ENCODE measurements at places on chromosomes 4 and X. TPM values are rescaled to one million over a fixed set of nuclear protein-coding genes. Genes with fewer than 3 reads are reported as not detected.

The ARHGEF6 gene
- total RNA-seq = 38.0 TPM

The CLCN3 gene
- 28.1 TPM for total RNA-seq

The EFHC2 gene
- not detected for total RNA-seq

The PNMA6F gene
- total RNA-seq = not detected

DNA sequence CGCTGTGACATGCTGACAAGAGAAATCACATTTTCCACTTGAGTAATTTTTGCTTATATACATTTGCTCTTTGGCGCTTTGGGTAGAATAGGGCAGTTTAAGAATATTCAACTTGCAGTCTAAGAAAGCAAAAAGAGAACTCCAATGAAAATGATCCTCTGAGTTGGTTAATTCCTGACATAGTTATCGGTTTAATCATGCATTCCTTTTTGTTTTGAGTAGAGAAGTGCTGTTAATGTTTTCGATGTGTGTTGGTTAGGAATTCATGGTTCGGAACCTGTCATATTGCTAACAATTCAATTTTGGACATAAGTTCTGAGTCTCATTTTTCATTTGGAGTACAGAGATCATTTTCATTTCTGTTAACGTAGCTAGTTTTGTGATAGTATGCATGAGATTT lies 700.6 kb upstream of the PITX2 start:
- no peak overlapping the region for H3K4me3 ChIP-seq
- no peaks in the 10 kb centered on the region for H3K36me3 ChIP-seq
- H3K27ac ChIP-seq = no peak overlapping the region
- no peaks in the 10 kb centered on the region for H3K27me3 ChIP-seq
- H3K4me1 ChIP-seq = no peaks in the 10 kb centered on the region

GRCh38 chrX:68665502-68665901 lies 18.0 kb downstream of the STARD8 start:
- no peaks in the 10 kb centered on the region for H3K4me1 ChIP-seq
- H3K27ac ChIP-seq = no peak overlapping the region
- DNase-seq = no peak

DNA sequence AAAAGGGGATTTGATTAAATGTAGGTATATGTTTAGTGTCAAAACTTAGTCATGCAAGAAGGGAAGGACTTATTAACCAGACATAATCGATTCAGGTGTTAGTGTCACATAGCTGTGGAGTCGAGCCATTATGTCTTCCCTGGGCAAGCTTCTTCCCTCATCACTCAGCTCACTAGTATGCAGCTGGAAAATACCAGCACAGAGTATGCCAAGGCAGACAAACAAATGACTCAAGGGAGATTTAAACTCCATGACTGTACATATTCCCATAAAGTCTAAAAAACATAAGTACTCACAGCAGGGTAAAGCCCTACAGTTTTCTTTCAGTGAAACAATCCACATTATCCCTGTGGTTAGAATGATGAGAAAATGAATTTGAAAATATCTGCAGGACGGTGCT lies 304.5 kb downstream of the CBLL2 start:
- no peaks in the 10 kb centered on the region for H3K36me3 ChIP-seq
- no peak overlapping the region for H3K27ac ChIP-seq
- H3K4me3 ChIP-seq = no peak overlapping the region
- no peak for DNase-seq
- no peaks in the 10 kb centered on the region for H3K4me1 ChIP-seq

GRCh38 chrX:112734290-112734689 lies 54.6 kb upstream of the LHFPL1 start:
- DNase-seq = no peak
- H3K27me3 ChIP-seq = peaks cover 17% of the 10 kb centered on the region
- no peaks in the 10 kb centered on the region for H3K36me3 ChIP-seq
- H3K4me1 ChIP-seq = peaks cover 3% of the 10 kb centered on the region
- H3K4me3 ChIP-seq = no peak overlapping the region
- no peak overlapping the region for H3K27ac ChIP-seq

DNA sequence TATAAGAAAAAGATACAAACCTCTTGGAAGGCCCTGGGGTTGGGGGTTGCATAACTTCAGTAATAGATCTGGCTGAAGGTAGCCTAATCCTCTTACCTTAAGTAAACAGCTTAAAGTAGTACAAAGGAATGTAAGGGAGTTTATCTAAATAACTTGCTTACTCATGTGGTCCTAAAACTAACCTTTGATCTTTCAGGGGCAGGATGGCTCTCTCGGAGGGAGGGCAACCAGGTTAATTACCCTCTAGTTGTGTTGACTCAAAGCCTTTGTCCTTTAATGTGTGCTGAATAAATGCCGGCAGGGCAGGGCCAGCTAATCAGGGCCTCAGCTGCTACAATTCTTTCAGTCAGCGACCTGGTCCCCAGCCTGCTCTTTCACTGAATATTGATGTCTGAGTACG lies 822.0 kb upstream of the SLIT2 start:
- no peaks in the 10 kb centered on the region for H3K27me3 ChIP-seq
- H3K4me1 ChIP-seq = no peaks in the 10 kb centered on the region
- no peaks in the 10 kb centered on the region for H3K36me3 ChIP-seq
- no peak overlapping the region for H3K4me3 ChIP-seq
- H3K27ac ChIP-seq = no peak overlapping the region

GRCh38 chr4:113541933-113542332 lies 219.6 kb downstream of the CAMK2D start:
- no peak for DNase-seq
- no peak overlapping the region for H3K4me3 ChIP-seq
- H3K27me3 ChIP-seq = no peaks in the 10 kb centered on the region

DNA sequence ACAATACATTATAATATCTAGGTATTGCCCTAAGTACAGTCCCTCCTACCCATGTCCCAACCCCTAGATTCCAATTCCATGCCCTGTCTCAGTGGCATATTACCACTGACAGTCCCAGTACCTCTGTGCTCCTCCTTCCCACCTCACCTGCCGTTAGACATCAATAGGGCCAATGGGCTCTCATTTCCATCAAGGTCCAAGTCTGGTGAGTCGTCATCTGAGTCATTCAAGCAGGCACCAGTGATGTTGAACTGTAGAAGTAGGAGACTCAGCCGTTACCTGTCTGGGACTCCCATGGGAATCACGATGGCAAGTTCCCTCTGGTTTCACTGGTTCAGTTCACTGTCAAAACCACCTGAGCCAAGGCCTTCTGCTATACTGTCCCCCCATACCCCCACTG lies 51.7 kb downstream of the PHF8 start:
- peak overlapping the region; percentile 32 for H3K27ac ChIP-seq
- H3K4me1 ChIP-seq = peaks cover 2% of the 10 kb centered on the region
- no peaks in the 10 kb centered on the region for H3K27me3 ChIP-seq
- no peak for DNase-seq
- no peak overlapping the region for H3K4me3 ChIP-seq
- peaks cover 43% of the 10 kb centered on the region for H3K36me3 ChIP-seq

DNA sequence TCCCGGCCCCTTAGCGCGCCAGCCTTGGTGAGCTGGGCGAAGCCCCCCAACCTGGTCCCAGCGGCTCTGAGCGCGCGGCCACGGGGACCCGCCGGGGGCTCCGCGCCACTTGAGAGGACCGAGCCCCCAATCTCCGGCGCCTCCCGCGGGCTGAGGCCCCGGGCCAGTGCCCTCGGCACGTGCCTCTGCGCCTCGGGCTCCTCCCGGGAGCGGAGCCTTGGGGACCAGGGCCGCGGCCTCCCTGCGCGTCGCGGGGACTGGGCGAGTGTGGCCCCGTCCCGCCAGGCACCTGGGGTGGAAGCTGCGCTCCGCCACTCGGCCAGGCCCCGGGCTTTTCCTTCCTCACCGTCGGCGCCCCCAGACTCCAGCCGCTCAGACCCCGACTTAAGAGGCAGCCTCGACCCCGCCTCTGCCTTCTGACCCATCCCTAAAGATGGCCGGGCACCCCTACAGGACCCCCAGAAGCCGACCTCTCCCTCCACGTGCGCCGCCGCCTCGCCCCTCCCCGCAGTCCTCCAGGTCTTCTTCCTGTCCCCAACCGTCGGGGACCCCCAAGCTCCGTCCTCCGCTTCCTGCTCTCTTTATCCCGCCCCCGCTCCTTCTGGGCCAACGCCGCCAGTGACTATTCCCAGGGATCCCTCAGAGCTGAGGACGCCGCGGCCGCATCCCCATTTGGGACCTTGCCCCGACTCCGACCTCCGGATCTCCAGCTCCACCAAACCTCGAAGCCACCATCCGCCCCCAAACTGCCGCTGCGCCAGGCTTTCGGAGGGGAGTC lies 752 bp downstream of the ERAS start:
- DNase-seq = no peak
- H3K4me3 ChIP-seq = no peak overlapping the region
- H3K4me1 ChIP-seq = no peaks in the 10 kb centered on the region
- peak overlapping the region; percentile 58 for H3K27ac ChIP-seq
- H3K36me3 ChIP-seq = peaks cover 4% of the 10 kb centered on the region

GRCh38 chrX:18719852-18720251 lies 12.4 kb downstream of the PPEF1 start:
- no peaks in the 10 kb centered on the region for H3K36me3 ChIP-seq
- H3K4me3 ChIP-seq = no peak overlapping the region
- no peak for DNase-seq
- no peaks in the 10 kb centered on the region for H3K27me3 ChIP-seq
- no peak overlapping the region for H3K27ac ChIP-seq

GRCh38 chrX:31355206-31355955 lies 283.5 kb upstream of the FTHL17 start:
- no peak for DNase-seq
- no peaks in the 10 kb centered on the region for H3K27me3 ChIP-seq
- no peak overlapping the region for H3K27ac ChIP-seq

GRCh38 chr4:6942238-6942800 lies 32.7 kb downstream of the TBC1D14 start:
- H3K27me3 ChIP-seq = no peaks in the 10 kb centered on the region
- peaks cover 5% of the 10 kb centered on the region for H3K36me3 ChIP-seq
- H3K27ac ChIP-seq = peak overlapping the region; percentile 87
- DNase-seq = peak; percentile 83

DNA sequence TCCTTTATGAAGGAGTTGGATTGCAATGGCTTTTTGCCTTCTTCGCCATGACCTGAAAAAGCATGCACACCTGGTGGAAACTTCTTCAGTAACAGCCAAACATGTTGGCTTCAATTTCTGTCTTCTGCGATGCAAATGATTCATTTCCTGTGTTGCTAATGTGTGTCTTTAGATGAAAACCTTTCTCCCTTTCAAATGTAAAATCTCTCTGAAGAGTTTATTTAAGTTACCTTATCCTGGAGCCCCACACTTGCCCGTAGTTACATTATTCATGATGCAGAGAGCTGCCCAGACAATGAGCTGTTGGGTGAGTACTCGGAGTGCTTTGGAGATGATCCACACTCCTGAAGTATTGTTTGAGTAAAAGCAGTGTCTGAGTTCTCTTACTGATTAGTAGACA lies 1100.9 kb downstream of the RPA4 start:
- H3K27ac ChIP-seq = no peak overlapping the region
- no peak overlapping the region for H3K4me3 ChIP-seq
- H3K4me1 ChIP-seq = no peaks in the 10 kb centered on the region
- H3K36me3 ChIP-seq = no peaks in the 10 kb centered on the region
- no peak for DNase-seq
- H3K27me3 ChIP-seq = no peaks in the 10 kb centered on the region

GRCh38 chr4:107319386-107319785 lies 283.3 kb upstream of the DKK2 start:
- DNase-seq = no peak
- H3K27ac ChIP-seq = no peak overlapping the region
- no peaks in the 10 kb centered on the region for H3K4me1 ChIP-seq

GRCh38 chr4:126306152-126306869 lies 991.6 kb downstream of the FAT4 start:
- no peaks in the 10 kb centered on the region for H3K27me3 ChIP-seq
- H3K4me3 ChIP-seq = no peak overlapping the region
- no peaks in the 10 kb centered on the region for H3K36me3 ChIP-seq
- no peak for DNase-seq
- H3K4me1 ChIP-seq = no peaks in the 10 kb centered on the region

- H3K27ac ChIP-seq = peak within 1 kb of the TSS; percentile 45
- H3K4me3 ChIP-seq = peak within 1 kb of the TSS; percentile 52
- H3K4me1 ChIP-seq = peaks cover 18% of the 10 kb centered on the region
- no peaks in the 10 kb centered on the region for H3K36me3 ChIP-seq
- no peak for DNase-seq
Measured at GRCh38 chr4:153204247-153204671, at the start of gene TRIM2. TRIM2 (plus strand) TSS chr4:153204443; CDS start chr4:153204531, 88 bp downstream.

DNA sequence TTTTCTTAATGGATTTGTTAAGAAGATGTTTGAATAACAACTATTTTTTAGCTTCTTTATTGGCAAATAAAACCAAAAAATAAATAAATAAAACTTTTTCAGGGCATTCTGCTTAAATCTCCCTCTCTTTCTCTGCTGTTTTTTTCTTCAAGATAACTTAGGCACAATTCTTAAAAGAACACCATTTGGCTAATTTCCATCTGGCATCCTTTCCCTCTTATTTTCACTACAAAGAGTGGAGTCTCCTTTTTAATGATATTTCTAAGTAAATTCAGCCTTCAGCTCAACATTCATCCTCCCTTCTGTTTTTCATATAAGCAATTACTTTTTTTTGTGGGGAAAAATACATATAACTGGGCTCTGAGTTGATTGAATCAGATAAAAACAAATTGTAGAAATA lies 88.1 kb downstream of the PCDH7 start:
- H3K36me3 ChIP-seq = no peaks in the 10 kb centered on the region

- no peak overlapping the region for H3K27ac ChIP-seq
- no peaks in the 10 kb centered on the region for H3K27me3 ChIP-seq
- H3K36me3 ChIP-seq = no peaks in the 10 kb centered on the region
- H3K4me1 ChIP-seq = no peaks in the 10 kb centered on the region
Measured at GRCh38 chrX:7941390-7942042, 14.3 kb upstream of the PNPLA4 start.
